Hindlimb muscle (tissue), 1 donor: ENCODE measurements at places on chromosomes 7 and 10.

GRCh38 chr7:132009778-132010177, 453.4 kb upstream of the PODXL start:
- DNase-seq = no peak

- DNase-seq = no peak
Measured at GRCh38 chr10:100531761-100532160, 2.1 kb upstream of the NDUFB8 start.

- no peak for DNase-seq
Measured at GRCh38 chr7:115805458-115805857, 225.1 kb downstream of the TFEC start.

DNA sequence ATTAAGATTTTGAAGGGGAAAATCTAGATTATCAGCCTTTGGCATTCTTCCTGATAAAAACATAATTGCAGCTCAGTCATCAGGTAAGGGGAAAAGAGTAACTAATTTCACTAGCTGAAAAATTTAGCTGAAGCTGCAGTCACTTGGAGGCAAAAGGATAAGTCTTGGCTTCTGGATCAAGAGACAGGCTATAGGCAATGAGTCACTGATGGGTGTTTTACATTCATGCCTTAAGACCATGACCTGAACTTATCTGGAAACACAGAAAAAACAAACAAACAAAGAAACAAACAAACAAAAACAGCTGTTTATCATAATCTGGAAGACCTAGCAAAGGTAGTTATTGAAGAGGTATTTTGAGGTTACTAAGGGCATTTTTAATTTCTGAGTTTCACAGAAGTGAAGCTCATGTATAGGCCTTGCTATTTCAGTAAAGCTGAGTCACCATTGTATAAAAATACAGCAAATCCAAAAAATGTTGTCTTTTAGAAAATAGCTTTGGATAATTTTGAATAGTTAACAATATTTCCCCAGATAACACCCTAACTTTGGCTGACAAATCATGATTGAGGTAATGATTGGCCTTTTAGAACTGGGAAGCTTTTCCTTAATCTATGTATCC, 40.3 kb downstream of the ZNF22 start:
- no peak for DNase-seq

GRCh38 chr7:73308074-73308664, 457 bp downstream of the NSUN5 start:
- DNase-seq = no peak

DNA sequence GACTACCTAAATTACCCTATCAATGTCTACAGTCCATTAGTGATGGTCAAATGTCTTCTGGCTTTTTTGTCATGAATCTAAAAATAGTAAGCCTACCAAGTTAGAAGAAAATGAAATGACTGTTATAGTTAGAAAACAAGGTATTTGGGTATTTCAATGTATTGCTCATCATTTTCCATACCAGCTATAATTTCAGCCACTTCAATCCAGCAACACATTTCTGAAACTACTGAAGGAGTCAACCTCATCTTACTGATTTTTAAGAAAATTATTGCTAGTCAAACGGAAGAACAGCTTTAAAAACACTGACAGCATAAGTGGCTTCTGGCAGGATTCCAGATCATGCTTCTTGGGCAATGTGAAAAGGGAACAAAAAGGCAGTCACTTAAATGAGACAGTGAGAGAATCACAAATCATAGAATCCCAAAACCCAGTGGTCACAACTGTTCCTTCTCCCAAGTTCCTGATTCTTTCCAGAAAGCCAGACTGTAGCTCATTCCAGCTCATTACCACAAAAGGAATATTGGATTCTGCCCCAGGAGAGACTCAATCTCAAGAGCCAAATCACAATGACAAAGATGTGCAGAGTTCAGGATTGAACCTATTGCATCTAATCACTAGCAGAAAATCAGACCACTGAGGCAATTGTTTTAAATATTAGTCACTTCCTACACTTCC, 61.2 kb upstream of the LRRN3 start:
- no peak for DNase-seq

- DNase-seq = no peak
Measured at GRCh38 chr10:101052285-101052684, 9.5 kb upstream of the KAZALD1 start.

DNA sequence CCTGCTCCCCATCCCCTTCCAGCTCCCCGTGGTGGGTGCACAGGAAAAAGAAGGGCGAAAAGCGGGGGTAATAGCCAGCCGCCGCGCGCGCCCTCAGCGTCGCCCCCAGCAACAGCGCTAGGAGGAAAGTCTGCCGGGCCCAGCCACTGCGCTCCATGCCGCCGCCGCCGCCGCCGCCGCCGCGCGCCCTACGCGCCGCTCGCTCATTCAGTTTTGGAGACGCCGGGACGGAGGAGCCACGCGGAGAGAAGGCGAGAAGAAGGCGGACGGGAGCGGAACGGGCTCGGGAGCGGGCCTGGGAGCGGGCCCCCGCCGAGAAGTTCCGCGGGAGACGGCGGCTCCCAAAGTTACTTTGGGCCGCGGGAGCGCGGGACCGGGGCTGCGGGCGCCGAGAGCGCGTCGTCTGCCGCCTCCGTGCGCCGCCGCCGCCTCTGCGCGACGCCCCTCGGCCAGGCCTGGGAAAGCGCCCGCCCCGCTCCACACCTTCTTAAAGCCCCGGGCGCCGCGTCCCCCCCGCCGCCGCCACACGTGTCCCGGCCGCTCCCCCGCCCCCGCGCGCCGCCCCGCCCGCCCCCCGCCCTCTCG, at the start of gene RELN:
RELN (minus strand) TSS at position 459 of the 585 bp plus-strand sequence; CDS start at position 157, 302 bp downstream.
- DNase-seq = peak; percentile 33

GRCh38 chr10:17049195-17049594, 80.4 kb downstream of the CUBN start:
- DNase-seq = no peak

DNA sequence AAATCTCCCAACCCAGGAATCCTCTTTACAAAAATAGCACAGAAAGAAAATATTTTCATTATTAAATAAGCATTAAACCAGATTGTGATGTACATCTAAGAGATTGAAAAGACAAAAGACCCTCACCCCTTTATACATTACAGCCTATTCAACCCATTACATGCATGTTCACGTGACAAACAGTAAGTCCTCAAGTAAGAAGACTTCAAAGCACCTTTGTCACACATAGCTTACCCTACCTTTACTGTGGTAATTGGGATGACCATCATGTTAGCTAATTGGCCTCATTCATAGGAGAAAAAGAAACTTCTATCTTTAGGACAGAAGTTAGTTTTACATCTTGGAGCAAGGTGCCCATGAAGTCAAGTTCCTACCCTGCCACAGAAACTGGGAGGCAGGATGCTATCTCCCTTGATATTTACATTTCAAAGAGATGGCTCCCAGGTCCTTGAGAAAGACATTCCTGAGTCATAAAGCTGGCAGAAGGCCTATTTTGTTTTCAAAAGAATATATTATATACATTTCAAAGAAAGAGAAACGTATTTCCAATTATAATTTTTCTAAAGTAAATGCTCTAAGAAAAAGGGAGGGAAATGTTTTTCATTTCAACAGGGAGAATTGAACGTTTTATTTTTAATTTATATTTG, 48.1 kb downstream of the GNAI1 start:
- DNase-seq = no peak

DNA sequence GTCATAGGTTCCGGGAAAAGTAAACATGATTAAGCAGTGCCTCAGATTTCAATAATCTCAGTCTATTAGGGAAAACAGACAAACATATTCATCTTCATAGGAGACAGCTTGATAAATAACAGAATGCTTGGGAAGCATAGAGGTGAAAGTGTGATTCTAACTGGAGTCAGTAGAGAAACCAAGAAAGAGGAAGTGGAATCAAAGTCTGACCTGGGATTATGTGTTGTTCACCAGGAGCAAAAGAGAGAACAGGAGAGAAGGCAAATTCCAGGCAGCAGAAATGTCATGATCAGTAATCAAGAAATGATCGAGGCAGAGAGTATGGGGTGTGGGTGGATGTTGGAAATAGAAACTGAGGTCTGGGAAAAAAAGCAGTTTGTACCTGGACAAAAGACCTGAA, 43.7 kb downstream of the DGKB start:
- no peak for DNase-seq

- DNase-seq = no peak
Measured at GRCh38 chr7:30164567-30164966, 29.8 kb downstream of the MTURN start.

- DNase-seq = no peak
Measured at GRCh38 chr7:115183431-115184057, 261.6 kb downstream of the MDFIC start.

DNA sequence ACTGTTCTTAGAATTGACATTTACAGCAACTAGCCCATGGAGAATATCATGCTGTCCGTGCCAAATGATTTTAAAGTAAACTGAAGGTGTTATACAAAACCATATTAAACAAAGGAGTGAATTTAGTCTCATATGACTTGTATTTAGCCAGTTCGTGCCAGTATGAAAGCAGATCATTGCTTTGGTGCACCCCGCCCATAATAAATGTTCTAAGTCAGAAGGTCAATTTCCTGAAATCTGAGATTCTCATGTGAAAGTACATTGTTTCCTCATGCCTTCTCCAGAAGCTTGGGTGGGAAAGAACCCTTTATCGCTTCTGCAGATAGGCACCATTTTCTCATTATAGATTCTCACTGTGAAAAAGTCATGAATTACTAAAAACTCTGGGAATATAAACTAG, 106.4 kb downstream of the CAMK1D start:
- no peak for DNase-seq

- no peak for DNase-seq
Measured at GRCh38 chr10:81873231-81873931, 1.6 kb upstream of the NRG3 start.

- DNase-seq = peak; percentile 23
Measured at GRCh38 chr10:4721999-4722753, 103.8 kb upstream of the AKR1E2 start.

- DNase-seq = no peak
Measured at GRCh38 chr7:93574269-93574645, 267 bp downstream of the CALCR start.

DNA sequence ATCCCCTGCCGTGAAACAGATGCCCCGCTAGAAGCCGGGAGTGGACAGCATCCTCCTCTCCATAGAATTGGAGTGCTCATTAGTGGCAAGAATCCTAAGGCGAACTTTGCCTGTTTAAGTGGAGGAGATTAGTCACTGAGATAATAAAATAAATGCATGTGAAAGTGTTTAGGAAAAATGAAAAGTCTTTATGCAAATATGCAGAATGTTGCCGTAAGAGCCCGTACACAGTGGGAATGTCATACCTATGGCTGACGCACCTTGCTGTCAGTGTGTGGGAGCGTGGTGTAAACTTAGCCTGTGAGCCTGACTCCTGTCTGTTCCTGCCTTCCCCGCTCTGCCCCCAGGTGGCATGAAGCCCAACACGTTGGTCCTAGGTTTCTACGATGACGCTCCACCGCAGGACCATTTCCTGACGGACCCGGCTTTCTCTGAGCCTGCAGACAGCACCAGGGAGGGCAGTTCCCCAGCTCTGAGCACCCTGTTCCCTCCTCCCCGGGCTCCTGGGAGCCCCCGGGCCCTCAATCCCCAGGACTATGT, 1.7 kb upstream of the TRIP6 start:
- no peak for DNase-seq

DNA sequence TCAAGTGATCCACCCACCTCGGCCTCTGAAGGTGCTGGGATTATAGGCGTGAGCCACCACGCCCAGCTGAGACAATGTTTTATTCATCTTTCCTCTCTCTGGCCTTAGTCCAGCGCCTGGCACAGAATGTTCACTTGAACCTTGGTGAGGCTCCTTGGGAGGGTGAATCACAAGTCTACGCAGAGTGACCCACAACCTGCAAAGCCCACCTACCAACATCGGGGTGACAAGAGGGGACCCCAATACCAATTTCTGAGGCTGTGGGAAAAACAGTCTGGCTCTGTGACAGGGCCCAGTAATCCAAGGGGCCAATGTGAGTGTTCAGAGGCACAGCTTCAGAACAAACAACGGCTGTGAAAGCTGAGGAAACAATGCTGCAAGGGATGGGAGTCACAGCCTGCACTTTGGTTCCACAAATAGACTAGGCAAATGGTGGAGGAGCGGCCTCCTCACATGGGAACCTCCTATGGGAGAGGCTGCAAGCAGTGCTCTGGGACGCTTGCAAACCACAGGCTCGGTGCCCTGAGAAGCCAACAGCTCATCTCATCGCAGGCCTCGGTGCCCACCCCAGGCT, 5.6 kb upstream of the MALSU1 start:
- no peak for DNase-seq

DNA sequence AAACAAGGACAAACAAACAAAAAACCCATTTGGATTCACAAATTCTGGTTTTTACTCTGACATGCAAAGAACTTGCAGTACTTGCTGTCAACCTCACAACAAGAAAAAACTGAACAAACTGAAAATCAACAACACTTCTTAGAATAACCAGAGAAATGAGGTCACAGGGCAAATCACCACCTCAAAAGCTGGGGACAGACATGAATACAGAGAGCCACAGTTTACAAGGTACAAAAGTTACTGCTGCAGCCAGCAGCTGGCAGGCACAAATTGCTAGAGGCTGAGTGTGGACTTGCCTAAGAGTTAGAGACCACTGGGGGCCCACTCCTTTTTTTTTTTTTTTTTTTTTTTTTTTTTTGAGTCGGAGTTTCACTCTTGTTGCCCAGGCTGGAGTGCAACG, 15.0 kb upstream of the RNF32 start:
- no peak for DNase-seq

DNA sequence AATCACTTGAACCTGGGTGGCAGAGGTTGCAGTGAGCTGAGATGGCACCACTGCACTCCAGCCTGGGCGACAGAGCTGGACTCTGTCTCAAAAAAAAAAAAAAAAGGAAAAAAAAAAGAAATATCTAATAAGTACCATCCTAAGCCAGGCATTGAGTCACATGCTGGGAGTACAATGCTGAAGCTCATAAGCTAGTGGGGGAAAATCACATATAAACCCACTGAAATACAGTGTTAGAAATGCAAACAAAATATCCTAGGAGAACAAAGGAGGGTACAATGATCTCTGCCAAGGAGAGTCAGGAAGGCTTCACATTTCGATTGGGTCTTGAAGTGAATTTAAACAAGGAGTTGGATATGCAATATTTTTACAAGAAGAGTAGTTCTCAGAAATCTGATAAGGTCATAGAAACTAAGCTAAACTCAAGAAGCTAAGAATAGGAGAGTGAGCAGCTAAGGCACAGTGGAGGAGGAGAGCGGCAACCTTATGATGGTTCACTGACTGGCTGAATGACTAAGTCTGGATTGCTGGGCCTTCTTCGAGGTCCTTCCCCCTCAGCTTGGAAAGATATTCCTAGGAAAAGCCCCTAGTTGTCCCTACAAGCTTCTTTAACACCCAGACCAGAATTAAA, 115.5 kb downstream of the PHTF2 start:
- no peak for DNase-seq

GRCh38 chr10:93580828-93581227, 14.4 kb downstream of the FFAR4 start:
- no peak for DNase-seq

DNA sequence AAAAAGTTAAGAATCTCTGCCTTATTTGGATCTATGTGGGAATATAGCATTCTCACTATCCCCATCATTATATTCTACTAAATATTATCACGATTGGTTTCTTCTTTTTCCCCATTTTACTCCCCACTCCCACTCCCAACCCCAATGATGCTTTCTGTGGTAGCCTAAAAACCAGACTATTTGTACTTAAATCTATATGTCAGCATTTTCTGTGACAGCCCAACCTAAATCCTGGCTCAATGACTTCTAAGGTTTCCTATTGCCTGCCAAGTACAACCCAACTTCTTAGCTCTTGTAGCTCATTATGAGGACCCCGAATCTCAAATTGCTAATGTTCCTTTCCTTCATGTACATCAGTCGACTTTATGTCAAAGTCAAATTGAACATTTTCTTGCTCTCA, 598.6 kb downstream of the XPNPEP1 start:
- DNase-seq = no peak

- DNase-seq = no peak
Measured at GRCh38 chr7:108529341-108529740, 3.4 kb upstream of the PNPLA8 start.

GRCh38 chr7:27965650-27966049, 214.9 kb downstream of the JAZF1 start:
- DNase-seq = no peak
